ENCODE measurements at places on chromosomes 1 and 21.

- no peak for DNase-seq
Measured at GRCh38 chr1:62901650-62902049, 117.7 kb downstream of the ATG4C start.

DNA sequence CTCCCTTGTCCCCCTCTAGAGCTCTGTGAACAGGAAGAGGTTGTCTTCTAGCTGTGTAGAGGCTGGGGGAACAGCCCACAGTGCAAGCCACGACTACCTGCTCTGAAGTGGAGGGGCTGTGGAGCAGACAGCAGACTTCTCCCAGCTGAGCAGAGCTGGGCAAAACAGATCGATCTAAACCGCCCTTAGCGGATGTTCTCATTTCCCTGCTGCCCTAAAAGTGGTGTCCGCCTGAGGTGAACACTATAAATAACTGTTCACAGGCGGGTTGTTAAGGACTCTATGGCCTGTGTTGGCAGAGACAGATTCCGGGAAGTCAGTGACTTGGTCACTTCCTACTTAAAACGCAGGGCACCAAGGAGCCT, 203.2 kb downstream of the RHOU start:
- no peak for DNase-seq

DNA sequence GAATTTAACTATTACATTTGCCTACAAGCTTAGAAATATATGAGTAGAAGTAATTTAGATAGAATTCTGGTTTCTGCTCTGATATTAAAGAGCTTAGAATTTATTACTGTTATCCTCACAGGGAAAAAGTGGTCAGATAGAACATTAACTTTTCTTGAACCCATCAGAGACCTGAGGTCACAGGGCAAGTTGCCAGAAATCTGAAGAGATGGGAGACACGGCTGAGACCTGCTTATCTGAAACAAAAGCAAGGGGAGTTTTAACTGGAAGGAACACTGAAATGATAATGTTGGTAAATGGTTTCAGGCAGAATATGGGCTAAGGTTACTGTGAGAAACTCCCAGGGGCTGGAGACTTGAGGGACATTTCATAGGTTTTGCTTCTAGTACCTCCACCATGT, 28.0 kb upstream of the USP25 start:
- DNase-seq = no peak

DNA sequence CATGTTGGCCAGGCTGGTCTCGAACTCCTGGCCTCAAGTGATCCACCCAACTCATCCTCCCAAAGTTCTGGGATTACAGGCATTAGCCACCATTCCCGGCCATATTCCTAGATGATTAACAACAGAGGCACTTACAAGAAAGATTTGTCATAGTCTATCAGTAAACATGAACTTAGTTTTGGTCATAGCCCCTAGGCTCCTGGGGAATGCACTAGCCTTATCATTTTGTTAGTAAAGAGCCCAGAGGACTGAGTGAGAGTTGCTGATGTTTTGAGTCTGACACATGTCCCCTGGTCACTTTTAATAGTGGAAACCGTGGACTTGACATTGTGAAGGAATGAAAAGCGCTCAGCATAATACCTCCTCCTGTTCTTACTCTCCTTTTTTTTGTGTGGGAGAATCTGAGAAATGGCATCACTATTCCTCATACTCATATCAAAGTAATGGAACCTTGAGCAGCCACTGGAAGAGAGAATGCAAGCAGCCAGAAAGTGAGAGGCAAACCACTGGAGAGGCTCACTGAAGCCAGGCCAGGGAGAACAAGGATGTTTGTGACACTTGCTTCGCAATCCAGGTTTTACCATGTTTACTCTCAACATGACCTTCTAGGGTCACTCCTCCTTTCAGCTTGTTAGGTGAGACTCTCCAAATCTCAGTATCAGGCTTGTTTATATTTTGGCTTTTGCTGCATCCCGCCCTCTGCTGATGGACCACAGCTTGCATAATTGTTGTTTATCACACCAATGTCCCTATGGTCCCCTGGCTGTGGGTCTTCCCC, 14.8 kb downstream of the ATP1B1 start:
- no peak for DNase-seq

DNA sequence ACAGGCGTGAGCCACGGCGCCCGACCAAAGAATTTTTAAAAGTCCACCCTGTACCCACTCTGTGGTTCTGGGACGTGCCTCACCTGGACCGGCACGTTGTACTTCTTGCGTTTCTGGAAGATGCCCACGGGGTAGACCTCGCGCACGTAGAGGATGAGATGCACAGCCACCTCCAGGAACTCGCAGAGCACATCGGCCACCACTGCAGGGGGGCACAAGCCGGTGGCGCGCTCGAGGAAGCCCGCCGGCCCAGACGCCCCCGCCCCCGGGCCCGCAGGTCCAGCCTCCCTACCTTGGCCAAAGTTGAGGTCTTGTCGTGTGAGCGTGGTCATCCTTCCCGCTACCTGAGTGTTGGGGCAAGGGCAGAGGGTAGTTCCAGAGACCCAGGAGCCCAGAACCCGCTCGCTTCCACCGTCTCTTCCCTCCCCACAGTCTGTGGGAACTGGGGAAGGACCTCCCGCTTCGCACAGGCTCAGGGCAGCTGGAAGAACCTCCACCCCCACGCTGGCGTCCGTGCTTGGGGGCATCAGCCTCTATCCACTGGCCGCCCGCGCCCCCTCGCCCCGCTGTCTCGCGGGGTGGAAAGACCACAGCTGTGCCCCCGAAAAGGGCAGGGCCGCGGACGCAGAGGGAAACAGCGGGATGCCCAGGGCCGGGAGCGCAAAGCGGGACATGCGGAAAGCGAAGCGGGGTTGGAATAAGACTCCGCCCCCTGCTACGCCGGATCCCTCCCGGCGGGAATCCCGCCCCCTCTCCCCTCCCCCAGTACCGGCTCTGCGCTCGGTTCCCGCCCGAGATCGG, 478 bp downstream of the MAD2L2 start:
- DNase-seq = peak; percentile 10

DNA sequence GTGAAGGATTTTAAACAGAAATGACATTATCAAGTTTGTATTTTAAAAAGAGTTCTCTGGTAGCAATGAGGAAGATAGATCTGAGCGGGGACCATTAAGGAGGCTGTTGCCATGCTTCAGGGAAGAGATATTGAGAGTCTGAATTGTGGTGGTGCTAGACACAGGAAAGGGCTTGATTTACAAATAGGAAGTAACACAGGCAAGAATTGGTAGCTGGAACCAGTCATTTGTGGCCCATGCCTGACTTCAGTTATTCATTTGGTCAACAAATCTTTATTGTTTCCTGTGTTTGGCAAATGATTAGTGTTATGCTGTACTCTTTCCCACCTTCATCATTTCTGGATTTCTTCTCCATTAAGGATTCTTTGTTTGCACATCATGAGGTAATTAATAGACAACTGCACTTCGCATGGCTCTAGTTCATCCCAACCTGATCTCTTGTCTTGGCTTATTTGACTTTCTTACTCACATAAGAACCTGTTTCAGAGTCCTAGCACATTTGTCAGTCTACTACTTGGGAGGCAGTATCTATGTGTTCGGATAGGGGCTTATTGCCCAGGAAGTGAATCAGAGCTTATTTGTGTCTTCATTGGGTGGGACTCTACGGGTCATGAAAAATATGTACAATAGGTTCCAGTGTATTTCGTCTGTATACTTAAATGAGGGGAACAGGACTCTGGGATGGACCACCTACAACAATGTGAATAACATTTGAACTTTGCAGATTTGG, 32.3 kb downstream of the EEIG2 start:
- DNase-seq = no peak

DNA sequence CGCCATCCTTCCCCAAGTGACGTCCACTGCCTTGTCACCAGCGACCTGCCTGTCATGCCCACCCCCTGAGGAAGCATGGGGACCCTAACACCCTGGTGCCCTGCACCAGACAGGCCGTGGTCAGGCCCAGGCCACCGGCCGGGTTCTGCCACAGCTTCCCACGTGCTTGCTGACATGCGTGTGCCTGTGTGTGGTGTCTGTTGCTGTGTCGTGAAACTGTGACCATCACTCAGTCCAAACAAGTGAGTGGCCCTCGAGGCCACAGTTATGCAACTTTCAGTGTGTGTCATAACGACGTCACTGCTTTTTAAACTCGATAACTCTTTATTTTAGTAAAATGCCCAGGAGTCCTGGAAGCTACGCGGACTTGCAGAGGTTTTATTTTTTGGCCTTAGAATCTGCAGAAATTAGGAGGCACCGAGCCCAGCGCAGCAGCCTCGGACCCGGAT, 8.5 kb upstream of the CTRC start:
- no peak for DNase-seq

- no peak for DNase-seq
Measured at GRCh38 chr1:10146391-10146790, 64.0 kb upstream of the KIF1B start.

DNA sequence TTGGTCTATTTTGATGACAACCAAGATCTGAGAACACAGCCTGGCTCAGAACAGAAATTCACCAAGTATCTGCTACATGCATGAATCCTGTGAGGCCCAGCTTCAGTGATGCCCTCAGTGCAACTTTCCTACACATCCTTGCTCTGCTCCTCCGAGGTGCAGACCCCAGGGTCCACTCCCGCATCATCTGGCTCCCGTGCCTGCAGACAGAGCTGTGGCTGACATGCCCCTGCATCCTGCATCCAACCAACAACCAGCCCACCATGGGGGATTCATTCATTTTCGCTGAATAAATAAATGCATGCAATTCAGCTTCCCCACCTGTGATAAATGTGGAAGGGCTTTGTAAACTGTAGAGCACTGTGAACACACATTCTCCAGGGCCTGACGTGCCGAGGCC, 112.3 kb downstream of the GLIS1 start:
- DNase-seq = no peak

DNA sequence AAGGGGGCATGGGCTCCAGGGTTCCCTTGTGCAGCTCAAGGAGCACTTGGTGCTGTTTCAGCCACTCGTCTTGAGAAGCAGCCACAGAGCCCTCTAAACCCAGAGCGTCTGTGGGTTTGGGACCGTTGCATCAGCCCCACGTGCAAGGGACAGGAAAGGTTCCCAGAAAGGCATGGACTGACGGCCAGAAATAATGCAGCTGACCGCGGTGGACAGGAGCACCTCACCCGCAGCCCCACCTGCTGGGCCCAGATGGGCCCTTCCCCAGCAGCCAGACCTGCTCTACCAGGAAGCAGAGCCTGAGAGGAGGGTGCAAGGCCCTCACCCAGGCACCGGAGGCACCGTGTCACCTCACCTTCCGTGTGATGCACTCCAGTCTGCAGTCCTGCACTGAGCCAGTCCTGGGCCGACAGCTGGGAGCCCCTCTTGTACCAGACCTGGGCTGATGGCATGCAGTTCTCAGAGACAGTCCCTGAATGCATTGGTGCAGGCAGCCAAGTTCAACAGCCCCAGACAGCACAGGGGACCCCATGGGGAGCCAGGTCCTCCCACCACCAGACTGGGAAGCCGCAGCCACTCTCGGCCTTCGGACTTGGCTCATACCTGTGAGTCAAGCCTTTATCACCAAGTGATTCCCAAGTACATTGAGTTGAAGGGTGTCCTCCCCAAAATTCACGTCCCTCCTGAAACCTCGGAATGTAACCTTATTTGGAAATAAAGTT, 4.8 kb upstream of the TFF3 start:
- no peak for DNase-seq

DNA sequence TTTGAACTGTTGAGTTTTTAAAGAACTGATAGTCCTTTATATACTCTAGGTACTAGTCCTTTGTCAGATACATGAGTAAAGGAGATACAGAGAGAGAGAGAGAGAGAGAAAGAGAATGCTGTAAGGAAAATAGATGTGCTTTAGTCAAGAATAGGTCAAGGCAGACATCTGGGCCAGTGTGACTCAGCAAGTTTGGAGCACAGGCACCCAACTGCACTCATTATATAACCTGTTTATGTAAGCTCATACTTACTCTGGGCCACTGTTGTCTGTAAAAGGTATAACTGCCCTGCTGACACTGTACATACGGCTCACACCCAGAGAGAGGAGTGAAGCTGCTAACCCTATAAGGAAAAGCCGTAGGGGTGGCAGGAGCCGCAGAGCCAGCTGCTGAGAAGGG, 32.2 kb upstream of the AKT3 start:
- DNase-seq = no peak

DNA sequence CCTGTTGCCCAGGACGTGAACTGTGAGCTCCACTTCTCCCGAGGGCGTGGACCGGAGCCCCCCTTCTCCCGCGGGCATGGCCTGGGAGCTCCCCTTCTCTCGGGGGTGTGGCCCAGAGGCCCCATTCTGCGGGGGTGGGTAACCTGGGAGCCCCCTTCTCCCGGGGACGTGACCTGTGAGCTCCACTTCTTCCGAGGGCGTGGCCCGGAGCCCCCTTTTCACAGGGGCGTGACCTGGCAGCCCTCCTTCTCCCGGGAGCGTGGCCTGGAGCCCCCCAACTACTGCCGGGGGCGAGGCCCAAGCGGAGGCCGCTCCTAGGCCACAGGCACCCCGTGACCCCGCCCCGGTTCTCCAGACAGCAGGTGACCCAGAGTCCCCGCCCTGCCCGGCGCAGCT, 320 bp downstream of the C1orf174 start:
- DNase-seq = no peak

GRCh38 chr1:63732666-63733065, 41.2 kb upstream of the ROR1 start:
- DNase-seq = no peak

GRCh38 chr1:201625851-201626251, 86.9 kb downstream of the NAV1 start:
- DNase-seq = no peak

DNA sequence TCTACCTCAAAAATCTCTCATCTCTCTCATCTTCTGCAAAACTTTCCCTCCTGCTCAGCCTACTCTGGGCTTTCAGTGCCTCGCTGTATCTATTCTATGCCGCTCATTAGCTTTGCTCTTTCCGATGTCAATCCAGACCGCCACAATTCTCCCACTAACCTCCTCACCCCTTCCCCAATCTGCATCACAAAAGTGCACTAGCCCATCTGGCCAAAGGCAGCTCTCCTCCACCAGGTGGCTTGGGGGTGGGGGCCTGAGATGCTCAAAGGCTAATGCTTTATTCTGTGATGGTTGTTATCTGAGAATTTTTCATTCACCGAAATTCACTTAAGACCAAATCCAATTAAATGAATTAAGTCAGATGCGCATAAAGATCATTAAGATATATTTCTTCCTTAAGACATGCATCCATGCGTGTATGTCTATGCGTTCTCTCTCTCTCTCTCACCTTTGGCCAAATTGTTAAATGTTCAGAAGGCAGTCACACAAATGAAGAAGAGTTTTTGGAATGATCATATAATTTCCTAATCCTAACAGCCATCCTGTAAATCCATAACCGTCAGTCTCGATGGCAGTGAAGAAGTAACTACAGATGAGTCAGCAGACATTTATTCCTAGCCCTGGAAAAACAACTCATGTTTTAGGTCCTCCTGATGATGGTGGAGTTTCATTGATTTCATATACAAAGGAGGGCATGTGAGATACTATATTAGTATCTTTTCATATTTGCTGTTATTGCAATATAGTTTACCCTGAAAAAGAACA, 111.3 kb downstream of the C1orf21 start:
- DNase-seq = no peak

GRCh38 chr21:15060543-15061175, 4.1 kb downstream of the NRIP1 start:
- no peak for DNase-seq
